A673 (cell line): ENCODE measurements at places on chromosomes 5 and 9.

DNA sequence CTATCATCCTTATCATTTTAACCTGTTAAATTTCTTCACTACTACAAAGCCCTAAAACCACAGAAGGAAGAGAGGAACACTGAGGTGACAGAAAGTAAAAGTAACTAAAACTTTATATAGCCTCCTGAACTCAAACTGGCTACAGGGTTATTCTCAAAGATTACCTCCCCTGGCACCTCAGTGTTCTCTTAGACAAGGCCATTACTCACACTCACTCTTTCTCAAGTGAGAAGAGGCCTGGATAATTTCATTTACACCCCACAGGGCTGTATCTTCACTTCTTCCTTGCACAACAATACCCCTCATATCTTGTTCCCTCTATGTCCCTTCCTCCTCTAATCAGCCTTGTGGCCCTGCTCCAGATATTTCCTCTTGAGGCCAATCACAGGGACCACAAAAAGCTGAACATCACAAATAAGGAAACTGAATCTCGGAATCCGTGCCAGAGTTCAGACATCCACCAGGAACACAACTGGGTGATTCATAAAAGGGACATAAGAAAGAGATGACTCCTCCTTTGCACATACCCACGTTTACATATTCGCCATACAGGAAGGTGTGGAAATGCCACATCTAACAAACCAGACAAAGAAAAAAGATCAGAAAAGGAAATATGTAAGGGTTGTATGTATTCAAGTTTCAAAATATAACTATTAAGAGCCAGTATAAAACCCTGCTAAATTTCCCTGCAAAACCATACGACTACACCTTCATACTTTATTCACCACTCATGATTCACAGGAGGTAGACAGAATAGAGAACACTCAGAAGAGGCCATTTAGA lies 1.7 kb upstream of the KLHL3 start:
- no peaks in the 10 kb centered on the region for H3K4me1 ChIP-seq
- no peaks in the 10 kb centered on the region for H3K27me3 ChIP-seq
- no peak overlapping the region for H3K27ac ChIP-seq
- H3K4me3 ChIP-seq: no peak overlapping the region
- H3K36me3 ChIP-seq: no peaks in the 10 kb centered on the region

- DNase-seq: no peak
- peaks cover 38% of the 10 kb centered on the region for H3K36me3 ChIP-seq
Observed at GRCh38 chr5:74762599-74762998, 4.3 kb downstream of the GFM2 start.

DNA sequence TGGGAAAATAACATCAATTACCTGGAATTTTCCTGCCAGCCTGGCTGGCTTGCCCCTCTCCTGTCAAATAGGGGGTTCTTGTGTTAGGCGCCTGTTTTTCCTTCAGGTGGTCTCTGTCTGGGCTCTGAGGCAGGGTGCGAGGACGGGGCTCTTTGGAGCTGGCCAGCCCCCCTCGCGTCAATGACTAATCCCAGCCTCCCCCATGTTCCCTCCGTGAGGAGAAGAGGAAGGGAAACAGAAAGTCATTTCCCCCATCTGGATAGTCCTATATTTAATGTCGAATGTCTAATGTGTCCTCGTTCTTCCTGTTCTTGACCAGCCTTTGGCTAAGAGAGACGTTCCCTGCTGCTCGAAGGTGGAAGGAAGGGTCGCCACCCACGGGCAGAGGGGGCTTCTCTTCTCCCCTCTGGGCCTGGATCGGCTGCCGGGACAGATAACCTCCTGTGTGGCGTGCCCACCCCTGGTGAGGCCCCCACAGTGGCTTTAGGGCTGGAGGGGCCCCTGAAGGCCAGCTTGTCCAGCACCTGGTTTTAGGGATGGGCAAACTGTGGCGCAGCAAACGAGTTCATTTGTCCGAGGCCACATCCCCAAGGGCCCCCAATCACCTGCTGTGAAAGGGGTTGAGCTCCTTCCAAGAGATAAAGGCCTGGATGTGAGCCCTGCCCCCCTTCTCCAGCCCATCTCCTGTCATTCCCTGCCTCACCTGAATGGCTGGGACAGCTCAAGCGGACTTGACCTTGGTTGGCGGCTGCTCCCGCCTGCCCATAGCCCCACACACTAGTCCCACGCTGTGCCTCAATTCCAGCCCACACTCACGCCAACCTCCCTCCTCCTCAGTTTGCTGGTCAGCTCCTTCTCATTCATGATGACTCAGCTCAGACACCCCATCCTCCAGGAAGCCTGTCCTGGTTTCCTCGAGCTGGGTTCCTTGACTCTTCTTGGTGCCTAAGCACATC lies 35.9 kb upstream of the UNC5A start:
- H3K27me3 ChIP-seq: no peaks in the 10 kb centered on the region
- H3K4me3 ChIP-seq: no peak overlapping the region
- no peaks in the 10 kb centered on the region for H3K4me1 ChIP-seq
- no peak overlapping the region for H3K27ac ChIP-seq
- H3K36me3 ChIP-seq: no peaks in the 10 kb centered on the region

GRCh38 chr5:18483451-18483850 lies 849.2 kb downstream of the TAF11L14 start:
- H3K4me3 ChIP-seq: no peak overlapping the region
- peaks cover 7% of the 10 kb centered on the region for H3K4me1 ChIP-seq
- H3K36me3 ChIP-seq: no peaks in the 10 kb centered on the region
- no peak for DNase-seq
- no peaks in the 10 kb centered on the region for H3K27me3 ChIP-seq
- H3K27ac ChIP-seq: no peak overlapping the region

GRCh38 chr5:112532654-112533360 lies 113.7 kb upstream of the EPB41L4A start:
- H3K27ac ChIP-seq: no peak overlapping the region
- H3K4me3 ChIP-seq: no peak overlapping the region
- no peak for DNase-seq
- no peaks in the 10 kb centered on the region for H3K4me1 ChIP-seq

DNA sequence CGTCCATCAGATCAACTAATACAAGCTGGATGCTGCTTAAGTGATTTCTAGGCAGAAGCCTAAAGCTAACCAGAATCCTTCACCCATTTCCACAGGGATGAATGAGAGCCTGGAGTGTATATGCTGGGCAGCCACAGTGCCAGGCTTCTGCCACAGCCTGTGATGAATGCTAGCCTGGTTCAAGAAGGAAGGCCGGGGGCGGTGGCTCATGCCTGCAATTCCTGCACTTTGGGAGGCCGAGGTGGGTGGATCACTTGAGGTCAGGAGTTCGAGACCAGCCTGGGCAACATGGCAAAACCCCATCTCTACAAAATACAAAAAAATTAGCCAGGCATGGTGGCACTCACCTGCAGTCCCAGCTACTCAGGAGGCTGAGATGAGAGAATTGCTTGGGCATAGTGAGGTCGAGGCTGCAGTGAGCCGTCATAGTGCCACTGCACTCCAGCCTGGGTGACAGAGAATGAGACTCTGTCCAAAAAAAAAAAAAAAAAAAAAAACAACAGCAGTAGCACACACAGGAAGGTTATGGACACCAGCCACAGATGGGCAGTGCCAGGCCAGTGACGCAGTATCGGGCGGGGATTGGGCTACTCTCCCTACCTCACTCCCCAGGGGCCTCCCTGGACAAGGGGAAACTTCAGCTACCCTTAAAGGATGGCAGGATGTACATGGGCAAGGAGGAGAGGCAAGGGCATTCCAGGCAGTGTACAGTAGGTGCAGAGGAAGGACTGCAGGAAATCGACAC lies 23.1 kb upstream of the HMCN2 start:
- no peaks in the 10 kb centered on the region for H3K27me3 ChIP-seq
- no peak overlapping the region for H3K27ac ChIP-seq
- no peaks in the 10 kb centered on the region for H3K4me1 ChIP-seq
- DNase-seq: no peak
- no peaks in the 10 kb centered on the region for H3K36me3 ChIP-seq
- no peak overlapping the region for H3K4me3 ChIP-seq
